ENCODE measurements at places on chromosomes 1 and 21.
A peak's percentile ranks its signal among the peaks of the same experiment; 100 is the strongest.

GRCh38 chr1:242890192-242890741 is 364.8 kb downstream of the CEP170 start:
- no peak for DNase-seq

- DNase-seq = no peak
Measured at GRCh38 chr1:2942410-2942809, 78.9 kb upstream of the ACTRT2 start.

- DNase-seq = no peak
Measured at GRCh38 chr1:89429062-89429461, 65.2 kb downstream of the GBP6 start.

- DNase-seq = no peak
Measured at GRCh38 chr1:67676946-67677345, 8.1 kb upstream of the GADD45A start.

- DNase-seq = no peak
Measured at GRCh38 chr1:158961178-158961577, 29.8 kb downstream of the PYHIN1 start.

GRCh38 chr1:85911742-85912141 is 203.5 kb upstream of the ZNHIT6 start:
- no peak for DNase-seq

GRCh38 chr1:210250665-210250997 is 18.0 kb downstream of the SERTAD4 start:
- peak; percentile 61 for DNase-seq

DNA sequence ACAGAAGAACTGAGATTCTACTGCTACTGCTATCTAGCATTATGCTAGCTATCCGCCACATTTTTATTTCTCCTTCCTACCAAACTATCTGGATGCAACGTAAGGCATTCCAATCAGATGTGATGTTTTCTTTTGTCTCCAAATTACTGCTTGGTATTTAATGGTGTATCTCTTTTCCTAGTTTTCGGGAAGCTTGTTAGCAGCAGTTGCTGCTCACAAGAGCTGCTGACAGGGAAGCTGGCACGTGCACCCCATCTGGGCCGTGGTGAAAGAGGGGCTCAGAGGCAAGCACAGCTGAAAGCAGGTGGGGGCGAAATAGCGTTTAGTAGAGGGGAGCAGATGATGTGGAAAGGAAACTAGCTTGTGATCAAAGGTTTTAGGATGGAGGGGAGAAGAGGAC is 57.3 kb downstream of the JAK1 start:
- no peak for DNase-seq

GRCh38 chr1:216926720-216927510 is 203.7 kb upstream of the ESRRG start:
- no peak for DNase-seq
